ENCODE measurements at places on chromosomes 3 and 15.

DNA sequence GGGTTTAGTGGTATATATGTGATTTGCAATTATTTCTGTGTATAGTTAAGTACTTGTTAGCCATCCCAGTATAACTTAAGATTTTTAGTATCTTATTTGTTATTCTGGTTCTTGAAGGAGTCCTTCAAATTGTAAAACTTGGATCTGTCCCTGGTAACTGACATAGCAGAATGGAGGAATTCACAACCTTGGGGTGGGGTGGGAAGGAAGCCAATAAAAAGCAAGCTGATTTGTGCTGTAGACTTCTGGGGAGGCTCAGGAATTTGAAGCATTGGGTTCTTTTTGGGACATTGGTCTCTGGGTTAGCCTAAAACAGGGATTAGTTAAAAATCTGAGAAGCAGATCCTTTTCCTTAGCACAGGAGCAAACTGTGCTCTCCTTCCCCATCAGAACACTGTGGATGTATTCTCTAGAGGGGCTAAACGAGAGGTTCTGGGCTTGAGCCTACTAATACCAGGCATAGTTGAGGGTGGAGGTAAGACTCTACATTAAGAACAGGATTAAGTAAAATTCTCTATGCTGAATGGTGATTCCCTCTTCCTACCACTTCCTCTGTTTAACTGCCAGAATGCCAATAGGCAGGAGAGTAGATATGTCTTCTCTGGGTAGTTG lies 42.2 kb downstream of the GMPS start:
- no peaks in the 10 kb centered on the region for H3K27me3 ChIP-seq
- H3K27ac ChIP-seq = peak overlapping the region; percentile 2
- peaks cover 12% of the 10 kb centered on the region for H3K4me1 ChIP-seq
- DNase-seq = no peak

DNA sequence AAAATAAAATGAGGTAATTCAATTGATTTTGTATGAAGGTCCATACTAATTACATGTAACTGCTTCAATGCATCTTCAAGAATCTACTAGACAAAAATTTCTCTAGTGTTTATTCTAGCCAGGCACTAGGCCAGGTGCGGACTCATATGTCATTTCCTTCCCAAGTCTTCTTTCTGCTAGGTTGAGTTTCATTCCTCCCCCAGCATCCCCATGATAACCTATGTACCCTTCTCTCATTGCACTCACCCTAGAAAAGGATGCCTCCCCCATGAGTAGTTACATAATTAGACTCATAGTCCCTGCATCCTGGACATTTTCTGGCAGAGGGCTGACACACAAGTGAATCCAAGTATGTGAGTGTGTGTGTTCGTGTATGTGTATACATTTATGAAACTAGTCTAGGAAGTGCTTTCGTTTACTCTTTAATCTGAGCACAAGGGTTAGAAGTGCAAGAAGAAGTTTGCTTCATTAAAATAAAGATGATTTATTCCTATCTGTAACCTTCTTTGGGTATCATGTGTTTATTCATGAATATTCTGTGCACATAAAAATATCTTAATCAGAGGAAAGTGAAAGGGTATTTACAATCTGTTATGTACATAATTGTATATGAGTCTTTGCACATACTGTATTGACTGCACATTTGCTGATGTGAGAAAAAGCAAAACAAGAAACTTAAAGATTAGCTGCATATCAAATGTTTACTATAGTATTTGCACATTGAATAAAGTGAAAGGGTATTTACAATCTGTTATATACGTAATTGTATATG lies 585.6 kb upstream of the ZNF717 start:
- no peaks in the 10 kb centered on the region for H3K27me3 ChIP-seq
- H3K27ac ChIP-seq = no peak overlapping the region
- no peaks in the 10 kb centered on the region for H3K4me1 ChIP-seq
- DNase-seq = no peak
- no peak overlapping the region for H3K4me3 ChIP-seq

GRCh38 chr3:72722930-72723726 lies 125.1 kb downstream of the SHQ1 start:
- H3K4me1 ChIP-seq = peaks cover 9% of the 10 kb centered on the region
- H3K36me3 ChIP-seq = no peaks in the 10 kb centered on the region

- no peak overlapping the region for H3K27ac ChIP-seq
- H3K27me3 ChIP-seq = no peaks in the 10 kb centered on the region
- H3K4me3 ChIP-seq = no peak overlapping the region
- H3K36me3 ChIP-seq = peaks cover 12% of the 10 kb centered on the region
- no peak for DNase-seq
These were observed 30.5 kb downstream of the RAD54L2 start for GRCh38 chr3:51568996-51569395.

GRCh38 chr15:68641376-68641775 lies 62.6 kb downstream of the CORO2B start:
- no peaks in the 10 kb centered on the region for H3K4me1 ChIP-seq
- H3K36me3 ChIP-seq = no peaks in the 10 kb centered on the region
- DNase-seq = no peak
- no peak overlapping the region for H3K4me3 ChIP-seq
- H3K27ac ChIP-seq = no peak overlapping the region
- no peaks in the 10 kb centered on the region for H3K27me3 ChIP-seq

GRCh38 chr3:136685882-136686281 lies 66.3 kb downstream of the STAG1 start:
- DNase-seq = no peak
- no peak overlapping the region for H3K27ac ChIP-seq
- H3K27me3 ChIP-seq = no peaks in the 10 kb centered on the region
- peaks cover 12% of the 10 kb centered on the region for H3K4me1 ChIP-seq

DNA sequence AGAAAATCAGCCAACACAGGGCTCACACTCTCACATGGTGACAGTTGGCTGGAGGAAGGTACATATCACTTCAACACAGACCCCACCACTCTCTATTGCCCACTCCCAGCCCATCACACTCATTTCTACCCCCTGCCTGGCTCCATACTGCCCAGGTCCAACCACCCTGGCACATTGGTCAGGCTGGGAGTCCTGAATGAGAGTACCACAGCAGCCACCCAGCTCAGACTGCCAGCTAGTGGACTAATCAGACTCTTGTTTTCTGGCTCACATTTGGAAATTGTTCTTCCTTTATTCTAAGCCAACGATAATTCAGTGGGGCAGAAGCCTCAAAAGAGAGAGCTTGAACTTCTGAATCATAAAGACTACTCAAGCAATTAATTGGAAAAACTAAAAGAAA lies 20.0 kb downstream of the MRPL46 start:
- peaks cover 21% of the 10 kb centered on the region for H3K27me3 ChIP-seq
- no peaks in the 10 kb centered on the region for H3K36me3 ChIP-seq
- no peak overlapping the region for H3K4me3 ChIP-seq

Measured in activated CD8-positive, alpha-beta memory T cell treated with anti-CD3 and anti-CD28 coated beads, Interleukin-2, amount 10 ng/mL, durations not matched to agents 7 days and 5 days (primary cell).